ENCODE measurements at places on chromosomes 6 and 20.
A peak's percentile ranks its signal among the peaks of the same experiment; 100 is the strongest.

- DNase-seq = no peak
Measured at GRCh38 chr6:36769676-36770499, 69.4 kb downstream of the CPNE5 start.

GRCh38 chr6:152220786-152221185 is 413.3 kb downstream of the ESR1 start:
- no peak for DNase-seq

GRCh38 chr20:64165866-64166600 is 1.8 kb downstream of the MYT1 start:
- DNase-seq = no peak

- DNase-seq = peak; percentile 33
Measured at GRCh38 chr6:4008324-4009047, 70.5 kb downstream of the FAM217A start.

GRCh38 chr6:148464319-148465010 is 121.8 kb downstream of the SASH1 start:
- DNase-seq = no peak

DNA sequence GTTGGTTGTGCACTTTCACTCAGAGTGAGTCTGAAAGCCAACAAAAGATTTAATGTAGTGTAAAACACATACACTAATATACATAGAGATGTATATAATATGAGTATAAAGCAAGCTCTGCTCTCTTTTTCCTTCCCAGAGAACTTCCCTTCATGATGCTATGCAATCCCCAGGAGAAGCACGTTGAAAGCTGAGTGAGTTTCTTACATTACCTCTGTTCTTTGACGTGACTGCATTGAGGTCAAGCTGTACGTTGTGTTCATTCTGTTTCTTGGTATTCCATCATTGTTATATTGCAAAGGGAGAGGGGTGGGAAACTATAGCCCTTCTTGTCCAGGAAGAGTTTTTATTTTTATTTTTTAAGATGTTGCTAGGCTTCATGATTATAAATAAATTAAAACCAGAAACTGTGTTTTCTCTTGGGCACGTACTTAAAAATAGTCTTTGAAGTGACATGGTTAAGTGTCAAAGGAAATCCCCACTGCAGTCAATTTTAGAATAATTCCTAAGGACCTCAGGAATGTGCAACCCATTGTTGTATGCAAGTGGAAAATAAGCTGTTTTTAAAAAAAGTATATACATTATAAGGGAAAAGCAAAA is 651.0 kb downstream of the CD109 start:
- no peak for DNase-seq

GRCh38 chr20:40134176-40134575 is 554.9 kb downstream of the MAFB start:
- DNase-seq = no peak

DNA sequence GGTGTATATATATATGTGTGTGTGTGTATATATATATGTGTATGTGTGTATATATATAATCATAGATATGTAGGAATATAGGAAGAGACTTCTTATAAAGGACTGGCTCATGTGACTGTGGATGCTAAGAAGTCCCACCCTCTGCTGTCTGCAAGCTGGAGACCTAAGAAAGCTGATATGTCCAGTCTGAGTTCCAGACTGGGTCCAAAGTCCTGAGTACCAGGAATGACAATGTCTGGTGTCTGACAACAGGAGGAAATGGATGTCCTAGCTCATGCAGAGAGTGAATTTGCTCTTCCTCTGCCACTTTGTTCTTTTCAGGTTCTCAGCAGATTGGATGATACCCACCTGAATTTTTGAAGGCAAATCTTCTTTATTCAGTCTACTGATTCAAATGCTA is 7.1 kb downstream of the ALDH5A1 start:
- no peak for DNase-seq

DNA sequence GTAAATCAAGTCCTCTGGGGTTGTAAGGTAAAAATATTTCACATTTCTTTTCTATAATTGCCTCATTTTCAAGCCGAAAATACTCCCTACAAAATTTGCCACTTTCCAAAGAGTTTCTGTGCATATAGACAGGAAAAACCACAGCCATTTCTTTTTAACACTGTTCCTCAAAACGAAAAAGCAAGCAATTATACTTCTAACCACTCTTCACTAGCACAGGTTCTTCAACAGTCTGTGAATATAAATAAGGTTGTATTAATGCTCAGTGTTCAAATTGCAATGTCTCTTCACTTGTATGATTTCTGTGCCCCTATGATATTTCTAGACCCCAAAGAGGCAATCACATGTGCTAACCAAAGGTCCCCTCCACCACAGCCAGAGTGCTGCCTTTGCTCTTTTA is 206.0 kb downstream of the SIM1 start:
- DNase-seq = no peak

Data from keratinocyte (primary cell).